ENCODE measurements at places on chromosomes 3 and 15.

DNA sequence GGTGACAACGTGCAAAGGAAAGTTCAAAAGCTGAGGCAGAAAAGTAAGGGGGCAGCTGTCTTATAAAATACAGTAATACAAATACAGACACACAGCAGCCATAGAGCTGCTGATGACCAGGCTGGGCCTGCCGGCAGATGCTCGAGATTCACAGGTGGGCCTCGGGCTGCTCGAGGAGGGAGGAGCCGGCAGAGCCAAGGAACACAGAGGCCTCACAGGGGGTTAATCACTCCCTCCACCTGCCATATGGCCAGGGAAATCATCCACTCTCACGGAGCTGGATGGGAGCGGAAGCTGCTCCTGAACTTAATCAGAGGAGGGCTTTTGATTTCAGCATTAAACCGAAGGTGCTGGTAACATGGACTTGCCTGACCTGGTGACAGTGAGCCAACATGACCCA is 29.6 kb upstream of the MGLL start:
- DNase-seq = no peak

GRCh38 chr15:20645956-20646355 is 104.4 kb upstream of the GOLGA6L6 start:
- no peak for DNase-seq

- no peak for DNase-seq
These were observed 299.8 kb upstream of the CNTN4 start for GRCh38 chr3:1798711-1799405.

- DNase-seq = no peak
These were observed 43.6 kb upstream of the RARB start for GRCh38 chr3:25384471-25384870.

- DNase-seq = peak; percentile 24
These were observed 821 bp downstream of the LINS1 start for GRCh38 chr15:100601163-100601562.

- DNase-seq = no peak
These were observed 73.1 kb upstream of the PRR23E start for GRCh38 chr3:127119693-127120464.

DNA sequence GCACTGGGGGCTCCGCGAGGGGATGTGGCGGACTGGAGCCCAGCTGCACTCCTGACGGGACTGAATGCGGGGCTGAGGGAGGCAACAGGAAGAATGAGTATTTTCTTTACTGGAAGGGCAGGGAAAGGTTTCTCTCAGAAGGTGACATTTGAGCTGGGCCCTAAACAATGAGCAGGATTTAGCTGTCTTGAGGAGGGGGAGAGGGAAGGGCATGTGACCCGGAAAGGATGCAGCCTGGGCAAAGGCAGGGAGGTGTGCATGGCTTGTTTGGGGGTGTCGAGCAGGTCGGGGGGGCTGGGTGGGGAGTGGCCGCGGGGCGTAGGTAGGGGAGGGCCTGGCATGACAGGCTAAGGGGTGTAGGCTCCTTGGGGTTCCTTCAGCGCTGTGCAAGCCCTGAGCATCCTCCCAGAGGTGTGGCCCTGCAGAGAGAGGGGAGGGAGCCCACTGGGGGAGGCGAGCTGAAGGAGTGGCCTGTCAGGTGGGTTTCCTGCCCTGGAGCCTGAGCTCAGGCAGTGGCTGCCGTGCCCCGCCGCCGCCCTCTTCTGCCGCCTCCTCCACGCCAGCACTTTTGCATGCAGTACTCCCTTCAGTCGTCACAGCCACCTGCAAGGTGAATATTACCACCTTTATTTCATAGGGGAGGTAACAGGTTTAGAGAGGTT is 17.2 kb upstream of the ANKDD1A start:
- DNase-seq = peak; percentile 53

DNA sequence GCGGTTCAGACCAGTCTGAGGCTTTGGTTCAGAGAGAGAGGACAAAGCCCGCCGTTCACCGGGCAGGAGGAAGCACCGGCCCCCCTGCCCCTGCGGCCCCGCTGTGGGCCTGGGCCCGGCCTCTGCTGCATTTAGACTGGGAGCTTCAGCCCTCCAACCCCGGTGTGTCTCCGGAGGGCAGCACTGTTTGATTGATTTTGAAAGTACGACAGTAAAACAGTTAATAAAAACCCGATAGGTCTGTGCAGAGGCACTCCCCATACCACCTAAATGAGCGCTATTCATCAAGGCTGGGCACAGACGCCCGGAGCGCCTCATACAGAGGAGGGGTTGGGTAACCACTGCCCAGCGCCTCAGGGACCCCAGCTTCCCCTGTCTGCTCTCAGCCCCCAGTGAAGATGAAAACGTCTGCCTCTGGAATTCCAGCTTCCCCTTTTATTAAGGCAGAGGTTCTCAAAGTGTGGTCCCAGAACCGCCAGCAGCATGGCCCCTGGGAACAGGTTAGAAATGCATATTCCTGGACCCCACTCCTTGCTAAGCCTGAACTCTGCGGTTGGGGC is 256.7 kb upstream of the TLE3 start:
- no peak for DNase-seq

DNA sequence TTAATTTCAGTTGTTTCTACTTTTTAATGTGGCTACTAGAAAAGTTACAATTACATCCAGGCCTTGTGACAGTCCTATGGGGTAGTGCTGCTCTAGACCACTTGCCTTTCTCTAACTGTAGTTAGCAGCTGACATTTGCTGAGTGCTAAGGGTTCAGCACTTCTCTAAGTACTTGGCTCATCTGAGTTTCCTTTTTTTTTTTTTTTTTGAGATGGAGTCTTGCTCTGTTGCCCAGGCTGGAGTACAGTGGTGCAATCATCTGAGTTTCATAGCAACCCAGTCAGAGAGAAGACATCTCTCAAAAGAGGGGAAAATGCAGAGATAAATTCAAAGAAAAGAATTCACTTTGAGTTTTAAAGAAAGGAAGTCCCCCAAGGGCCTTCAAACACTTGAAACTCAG is 130.8 kb downstream of the MYLK start:
- DNase-seq = no peak

GRCh38 chr3:170162052-170162451 is 19.5 kb downstream of the PHC3 start:
- DNase-seq = no peak

DNA sequence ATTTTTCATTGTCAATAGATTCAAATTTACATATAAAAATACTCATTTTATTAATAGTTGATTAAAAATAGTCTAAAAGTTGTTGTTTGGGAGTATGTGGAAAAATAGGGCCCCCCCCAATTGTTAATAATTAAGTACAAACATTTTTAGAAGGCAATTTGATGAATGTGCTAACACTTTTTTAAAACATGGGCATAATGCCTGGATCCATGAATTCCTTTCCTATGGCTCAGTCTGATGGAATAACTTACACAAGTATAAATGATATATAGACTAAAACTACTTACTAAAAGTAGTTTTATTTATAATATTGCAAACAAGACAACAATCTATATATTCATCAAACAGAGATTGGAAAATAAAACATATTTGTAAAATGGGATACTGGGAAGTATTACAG is 247.2 kb upstream of the LRRN1 start:
- no peak for DNase-seq

DNA sequence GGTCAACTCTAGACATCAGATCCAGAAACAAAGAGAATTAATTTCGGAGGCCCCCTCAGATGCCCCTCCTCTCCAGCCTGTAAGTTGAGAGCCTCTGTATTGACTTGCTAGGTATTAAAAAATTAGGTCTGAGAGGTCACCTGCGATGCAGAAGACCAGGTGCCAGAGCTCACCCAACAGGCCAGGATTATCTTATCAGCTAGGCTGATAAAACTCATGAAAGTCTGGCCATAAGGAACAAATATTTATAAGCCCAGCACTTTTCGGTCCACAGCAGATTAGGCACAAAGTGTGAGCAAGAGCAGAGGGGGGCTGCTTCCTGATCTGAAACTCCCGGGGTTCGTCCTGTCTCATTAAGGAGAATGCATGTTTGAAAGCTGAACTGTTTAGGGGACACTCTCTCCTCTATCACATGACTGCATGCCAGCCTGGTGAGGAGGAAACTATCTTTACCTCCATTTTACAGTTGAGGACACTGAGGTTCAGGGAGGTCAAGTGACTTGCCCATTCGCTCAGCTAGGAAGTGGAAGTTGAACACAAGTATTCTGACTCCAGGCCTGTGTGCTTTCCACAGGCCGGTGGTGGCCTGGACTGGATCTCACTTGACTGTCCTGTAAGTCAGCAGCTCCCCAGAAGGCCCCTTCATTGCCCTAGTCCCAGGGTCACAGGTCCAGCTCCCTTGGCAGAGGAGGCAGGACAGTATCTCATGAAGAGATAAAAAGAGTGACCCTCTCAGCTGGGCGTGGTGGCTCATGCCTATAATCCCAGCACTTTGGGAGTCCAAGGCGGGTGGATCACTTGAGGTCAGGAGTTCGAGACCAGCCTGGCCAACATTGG is 39.6 kb upstream of the MAGEF1 start:
- DNase-seq = no peak

DNA sequence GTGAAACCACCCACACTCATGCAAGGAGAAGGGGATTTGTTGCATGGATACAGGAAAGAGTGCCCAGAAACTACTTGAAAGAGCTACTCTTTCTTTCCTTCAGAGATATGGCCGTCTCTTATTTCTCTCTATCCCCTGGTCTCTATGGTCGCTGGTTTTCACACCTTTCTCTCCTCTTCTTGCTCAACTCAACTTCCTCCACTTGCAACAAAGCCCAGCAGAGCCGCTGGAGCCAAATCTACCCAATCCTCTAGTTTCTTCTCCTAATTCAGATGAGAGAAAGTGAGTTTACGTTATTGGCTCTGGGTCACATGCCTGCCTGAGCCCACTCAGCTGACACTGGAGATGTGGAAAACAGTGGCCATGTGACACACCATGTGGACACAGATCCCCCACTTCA is 215.2 kb downstream of the OSBPL10 start:
- no peak for DNase-seq

GRCh38 chr3:141243271-141243707 is 11.7 kb downstream of the PXYLP1 start:
- peak; percentile 49 for DNase-seq

DNA sequence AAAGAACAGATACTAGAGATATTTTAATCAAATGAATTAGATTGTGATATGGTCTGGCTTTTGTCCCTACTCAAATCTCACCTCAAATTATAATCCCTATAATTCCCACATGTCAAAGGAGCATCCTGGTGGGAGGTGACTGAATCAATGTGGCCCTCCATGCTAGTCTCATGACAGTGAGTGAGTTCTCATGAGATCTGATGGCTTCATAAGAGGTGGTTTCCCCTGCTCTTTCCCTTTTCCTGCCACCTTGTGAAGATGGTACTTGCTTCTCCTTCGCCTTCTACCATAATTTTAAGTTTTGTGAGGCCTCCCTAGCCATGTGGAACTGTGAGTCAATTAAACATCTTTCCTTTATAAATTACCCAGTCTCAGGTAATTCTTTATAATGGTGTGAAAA is 82.8 kb downstream of the FAIM start:
- DNase-seq = no peak

GRCh38 chr3:121757087-121757811 is 7.7 kb upstream of the GOLGB1 start:
- no peak for DNase-seq

DNA sequence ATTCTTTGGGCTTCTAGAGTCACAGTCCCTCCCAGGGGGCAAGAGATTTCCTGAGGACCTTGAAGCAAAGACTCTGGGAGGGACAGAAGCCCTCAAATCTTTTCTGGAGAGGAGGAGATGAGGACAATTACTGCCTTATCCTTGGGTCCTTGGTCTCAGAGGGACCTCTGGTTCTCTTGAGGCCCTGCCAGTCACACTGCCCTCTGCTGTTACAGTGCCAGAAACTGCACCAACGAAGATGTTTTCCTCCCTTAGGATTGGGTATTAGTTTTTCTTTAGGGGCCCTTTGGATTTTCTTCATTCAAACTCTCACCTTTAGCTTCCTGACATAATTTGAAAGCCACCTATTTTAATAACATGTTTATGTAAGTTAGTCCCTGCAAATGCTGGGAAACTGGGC is 58.2 kb upstream of the SCN5A start:
- DNase-seq = no peak

GRCh38 chr3:64872345-64872744 is 184.5 kb upstream of the ADAMTS9 start:
- no peak for DNase-seq

Measured in stimulated activated CD8-positive, alpha-beta memory T cell treated with anti-CD3 and anti-CD28 coated beads, Interleukin-2, amount 100 ng/mL, for 48 hours (primary cell).